Adrenal gland (tissue), 19 donors: ENCODE measurements at places on chromosomes 4 and X. TPM values are rescaled to one million over a fixed set of nuclear protein-coding genes. Genes with fewer than 3 reads are reported as not detected.

Gene F9
- not detected for polyA plus RNA-seq

Gene HSD17B11
- polyA plus RNA-seq = 40.9 TPM

Gene HCFC1
- 32.7 TPM for polyA plus RNA-seq

Gene TRIM61
- 1.5 TPM for polyA plus RNA-seq

Gene PRRG1
- 2.4 TPM for polyA plus RNA-seq

Gene DEFB131A
- polyA plus RNA-seq = not detected

Gene USP26
- not detected for polyA plus RNA-seq

Gene NFKB1
- 8.2 TPM for polyA plus RNA-seq

Gene OPRPN
- not detected for polyA plus RNA-seq

Gene SERTM2
- polyA plus RNA-seq = 0.11 TPM

Gene ARX
- polyA plus RNA-seq = not detected

Gene MID2
- 3.5 TPM for polyA plus RNA-seq

Gene AR
- 0.98 TPM for polyA plus RNA-seq

Gene LAS1L
- 41.2 TPM for polyA plus RNA-seq

Gene RPA4
- polyA plus RNA-seq = 0.07 TPM

Gene KLB
- 1.1 TPM for polyA plus RNA-seq

Gene XG
- 0.07 TPM for polyA plus RNA-seq

Gene DGKK
- 2.3 TPM for polyA plus RNA-seq

Gene SLC49A3
- 24.5 TPM for polyA plus RNA-seq

DNA sequence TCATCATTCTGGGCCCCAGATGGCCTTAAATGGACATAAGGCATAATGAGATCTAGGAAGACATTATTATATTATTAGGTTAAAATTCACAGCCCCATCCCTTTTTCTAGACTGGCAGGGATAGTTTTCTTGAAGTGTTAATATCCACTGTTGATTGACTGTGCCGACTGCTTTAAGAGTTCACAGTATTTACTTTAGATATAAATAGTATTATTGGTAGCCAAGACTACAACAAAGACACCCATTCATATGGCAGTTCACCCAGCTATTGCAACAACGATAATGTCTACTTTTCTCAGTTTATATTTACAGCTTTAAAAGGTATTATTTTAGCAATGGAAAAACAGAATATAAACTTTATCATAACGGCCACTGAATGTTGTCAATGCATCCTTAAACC lies 922.2 kb upstream of the POU3F4 start:
- no peak for DNase-seq

DNA sequence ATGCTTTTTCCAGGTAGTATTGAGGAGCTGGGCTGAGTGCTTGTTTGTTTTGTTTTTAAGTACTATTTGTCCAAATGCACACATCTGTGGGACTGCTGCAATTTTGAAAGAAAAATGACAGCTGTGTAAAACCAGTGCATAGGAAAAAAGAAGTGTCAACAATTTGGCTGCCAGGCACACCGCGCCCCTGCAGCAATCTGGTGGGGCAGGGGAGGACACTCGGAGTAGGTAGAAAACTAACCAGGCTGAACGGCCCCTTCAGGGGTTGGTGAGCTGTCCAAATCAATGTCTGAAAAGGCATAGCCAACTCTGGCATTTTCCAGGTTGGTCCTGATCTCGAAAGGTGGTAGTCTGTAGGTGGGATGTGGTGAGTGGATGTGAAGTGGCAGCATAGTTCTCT lies 1.1 kb downstream of the LDOC1 start:
- DNase-seq = no peak

GRCh38 chrX:54785901-54786300 lies 12.2 kb downstream of the ITIH6 start:
- peak; percentile 22 for DNase-seq

DNA sequence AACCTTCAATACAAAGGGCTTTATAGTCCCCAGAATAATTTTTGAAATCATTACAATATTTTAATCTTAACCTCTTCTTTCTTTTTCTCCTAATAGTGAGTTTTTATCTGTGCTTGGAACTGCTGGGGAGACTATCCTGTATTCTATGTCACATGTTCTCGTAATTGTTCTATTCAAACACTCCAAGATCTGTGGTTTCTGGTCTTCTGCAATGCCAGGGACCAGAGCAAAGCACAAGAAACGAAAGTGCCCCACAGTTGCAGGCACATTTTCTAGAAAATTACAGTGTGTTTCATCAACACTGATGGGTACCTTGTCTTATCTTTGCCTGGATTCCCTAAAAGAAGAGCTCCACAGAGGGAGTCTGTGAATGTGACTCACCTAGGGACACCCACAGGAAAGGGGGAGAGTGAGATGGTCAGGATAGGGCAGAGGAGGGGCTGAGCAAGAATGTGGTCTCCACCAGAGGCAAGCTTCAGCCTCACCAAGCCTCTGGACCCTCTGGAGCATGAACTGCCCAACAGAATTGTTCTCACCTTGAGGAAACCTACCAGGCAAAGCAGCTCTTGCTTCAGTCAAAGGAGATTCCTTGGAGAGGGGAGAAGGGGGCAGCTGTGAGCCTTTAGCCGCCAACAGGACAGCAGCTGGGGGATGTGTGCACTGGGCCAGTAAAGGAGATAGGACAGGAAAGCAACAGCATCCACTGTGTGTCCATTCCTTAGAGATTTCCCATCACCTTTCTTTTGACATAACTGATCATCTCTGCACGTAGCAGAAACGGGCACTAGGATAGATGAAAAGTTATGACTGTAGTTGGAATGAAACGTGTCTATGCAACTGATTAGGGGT lies 25.9 kb downstream of the UNC5C start:
- DNase-seq = no peak

DNA sequence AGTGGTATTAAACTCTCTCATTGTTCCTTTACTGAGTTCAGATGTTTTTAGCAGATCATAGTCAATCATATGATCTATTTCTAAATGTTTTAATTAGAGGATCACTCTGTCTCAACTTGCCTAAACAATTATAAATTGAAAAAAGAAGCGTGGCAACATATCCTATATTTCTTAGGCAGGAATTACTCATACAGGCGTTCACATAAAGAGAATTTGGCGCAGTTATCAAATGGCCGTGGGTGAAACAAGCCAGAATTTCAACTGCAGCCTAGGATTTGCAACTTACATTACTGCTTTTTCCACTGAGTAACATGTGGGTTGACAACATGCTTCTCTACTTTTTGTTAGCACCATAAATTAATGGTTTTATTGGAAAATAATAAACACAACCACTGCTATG lies 141.3 kb downstream of the CPE start:
- no peak for DNase-seq

DNA sequence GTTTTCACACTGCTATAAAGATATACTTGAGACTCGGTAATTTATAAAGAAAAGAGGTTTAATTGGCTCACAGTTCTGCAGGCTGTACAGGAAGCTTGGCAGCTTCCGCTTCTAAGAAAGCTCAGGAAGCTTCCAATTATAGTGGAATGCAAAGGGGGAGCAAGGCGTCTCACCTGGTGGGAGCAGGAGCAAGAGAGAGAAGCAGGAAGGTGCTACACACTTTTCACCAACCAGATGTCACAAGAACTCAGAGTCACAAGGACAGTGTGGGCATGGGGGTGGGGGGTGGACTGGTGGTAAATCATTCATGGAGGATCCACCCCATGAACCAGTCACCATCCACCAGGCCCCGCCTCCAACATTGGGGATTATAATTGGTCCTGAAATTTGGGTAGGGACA lies 22.8 kb downstream of the HMGB2 start:
- DNase-seq = no peak

GRCh38 chr4:151934766-151935165 lies 174.0 kb upstream of the GATB start:
- DNase-seq = no peak

DNA sequence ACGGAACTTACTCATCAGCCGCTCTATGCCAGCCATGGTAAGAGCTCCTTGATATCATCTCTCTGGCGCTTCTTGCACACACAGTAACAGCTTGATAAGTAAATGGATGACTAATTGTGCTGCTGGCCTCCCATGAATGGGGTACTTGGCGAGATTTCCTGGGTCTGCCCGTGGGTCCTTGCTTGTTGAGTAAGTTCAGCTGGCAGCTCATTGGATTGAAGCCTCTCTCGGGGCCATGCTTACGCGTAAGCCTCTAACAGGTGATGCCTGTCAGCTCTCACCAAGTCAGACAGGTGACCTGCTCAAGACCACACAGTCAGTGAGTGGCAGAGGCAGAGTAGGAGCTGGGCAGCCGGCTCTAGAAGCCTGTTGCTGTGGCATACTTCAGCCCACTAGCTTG lies 7.7 kb downstream of the NSG1 start:
- DNase-seq = peak; percentile 35

DNA sequence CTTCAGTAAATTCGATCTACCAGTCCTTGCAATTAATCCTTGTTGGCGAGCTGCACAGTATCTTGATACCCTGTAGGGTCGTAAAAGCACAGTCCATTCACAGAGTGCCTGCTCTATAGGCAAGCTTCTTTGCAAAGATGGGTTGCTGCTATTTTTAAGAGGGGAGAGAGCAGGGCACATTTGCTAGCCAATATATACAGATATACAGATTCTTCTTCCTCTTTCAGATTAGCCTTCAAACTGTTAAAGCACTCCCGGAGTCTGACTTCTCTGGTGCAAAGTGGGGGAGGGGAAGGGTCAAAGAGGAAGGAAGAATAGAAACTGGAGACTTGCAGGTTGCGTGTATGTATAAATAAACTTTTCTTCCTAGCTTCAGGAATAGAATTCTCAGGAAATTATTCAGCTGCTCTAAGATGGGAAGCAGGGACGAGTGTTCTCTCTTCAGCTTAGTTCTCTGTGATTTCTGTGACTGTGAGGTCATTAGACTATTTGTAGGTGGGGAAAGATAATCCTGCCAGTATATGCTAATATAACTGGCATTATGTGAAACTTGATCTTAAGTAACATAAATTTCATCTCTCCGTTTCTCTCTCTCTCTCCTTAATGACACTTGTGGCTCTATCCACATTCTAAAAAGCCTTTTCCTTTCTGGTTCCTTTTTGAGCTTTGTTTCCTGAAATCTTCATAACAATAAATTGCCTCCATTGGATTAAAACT lies at the start of gene CYSLTR1:
Gene CYSLTR1, minus strand, starts transcription at position 242 of the 717 bp plus-strand sequence. CDS start 53,865 bp downstream, outside the sequence.
- DNase-seq = no peak

DNA sequence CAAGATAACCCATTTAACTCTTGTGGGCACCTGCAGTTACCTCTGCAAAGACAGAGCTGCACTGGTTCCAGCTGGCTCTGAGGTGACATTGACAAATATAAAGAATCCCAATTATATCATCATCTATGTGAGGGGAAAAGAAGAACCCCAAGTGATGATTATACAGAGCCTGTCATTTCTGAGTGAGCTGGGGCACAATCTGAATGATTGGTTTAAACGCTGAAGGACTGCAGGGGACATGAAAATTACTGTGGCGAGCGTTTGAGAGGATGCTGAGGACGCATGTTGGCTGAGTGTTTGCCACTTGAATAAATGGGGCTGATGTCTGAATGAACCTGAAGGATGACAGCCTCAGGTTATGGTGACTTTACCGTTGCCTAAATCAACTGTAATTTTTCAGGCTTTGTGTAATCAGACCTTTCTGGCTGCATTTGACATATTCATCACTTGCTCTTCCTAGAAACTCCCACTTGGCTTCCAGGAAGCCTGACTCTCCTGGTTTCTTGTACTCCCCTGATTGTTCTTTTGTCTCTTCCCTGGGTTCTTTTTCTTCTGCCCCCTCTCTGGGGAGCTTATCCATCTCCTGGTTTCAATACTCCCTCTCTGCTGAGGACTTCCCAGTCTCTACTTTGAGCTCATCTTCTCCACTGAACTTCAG lies 4.1 kb upstream of the HSD17B10 start:
- DNase-seq = no peak

- DNase-seq = no peak
Measured at GRCh38 chr4:82745173-82745842, 53.3 kb downstream of the SCD5 start.

DNA sequence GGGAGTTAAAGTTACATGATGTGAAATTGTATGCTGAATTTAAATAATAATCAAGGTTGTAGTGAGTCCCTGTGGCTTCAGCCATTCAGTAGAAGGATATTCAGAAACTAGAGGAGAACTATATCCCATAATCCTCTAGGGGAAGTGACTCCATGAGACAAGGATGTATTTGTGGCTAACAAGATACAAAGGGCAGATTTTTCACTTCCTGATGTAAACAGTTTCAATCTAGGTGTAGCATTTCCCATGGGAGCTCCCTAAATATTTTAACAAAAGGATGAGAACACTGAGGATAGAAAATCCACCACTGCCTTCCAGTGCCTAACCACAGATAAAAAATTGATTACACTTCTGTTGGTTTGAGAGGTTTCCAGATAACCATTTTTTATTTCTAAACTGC lies 435.4 kb upstream of the TENM3 start:
- DNase-seq = no peak

DNA sequence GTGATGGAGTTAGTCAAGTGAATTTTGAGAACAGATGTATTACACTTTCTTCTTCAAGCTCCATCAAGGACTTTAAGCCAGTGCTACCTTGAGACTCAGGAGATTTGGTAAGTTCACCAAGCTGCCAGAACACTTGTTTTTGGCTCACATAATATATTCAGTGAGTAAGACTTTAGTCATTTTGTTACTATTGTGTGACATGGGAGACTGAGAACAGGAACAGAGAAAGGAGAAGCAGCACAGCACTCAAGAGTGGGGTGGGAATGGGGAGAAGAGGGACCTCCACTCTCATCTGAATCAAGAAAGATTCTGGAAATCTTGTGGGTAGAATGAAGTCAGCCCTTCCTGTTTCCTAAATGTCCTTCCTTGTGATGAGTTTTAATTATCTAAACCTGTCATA lies 87.3 kb upstream of the TET2 start:
- peak; percentile 6 for DNase-seq

GRCh38 chr4:113560579-113560978 lies 201.0 kb downstream of the CAMK2D start:
- no peak for DNase-seq

- no peak for DNase-seq
Measured at GRCh38 chr4:24002330-24002966, 112.6 kb upstream of the PPARGC1A start.

- DNase-seq = no peak
Measured at GRCh38 chrX:15299941-15300851, 15.2 kb downstream of the ASB11 start.

DNA sequence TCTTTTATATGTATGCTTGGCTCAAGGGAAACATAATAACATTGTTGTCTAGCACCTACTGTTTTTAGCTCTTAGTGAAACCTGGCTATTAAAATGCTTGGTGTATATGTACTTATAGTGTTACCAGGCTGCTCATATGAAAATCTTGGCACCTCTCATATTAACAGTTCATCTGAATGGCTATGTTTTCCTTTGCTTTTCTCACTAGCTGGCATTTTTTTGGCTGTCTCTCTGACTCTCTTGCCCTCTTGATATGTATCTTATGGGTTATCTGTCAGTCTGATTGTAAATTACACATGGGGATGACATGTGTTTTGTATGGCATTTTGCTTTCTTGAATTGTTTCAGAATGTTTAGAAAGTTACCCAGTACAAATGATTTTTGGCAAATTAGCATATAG lies 158.0 kb downstream of the ARHGAP24 start:
- DNase-seq = no peak

GRCh38 chr4:78625073-78625472 lies 73.5 kb downstream of the ANXA3 start:
- DNase-seq = no peak

GRCh38 chrX:9785254-9785943 lies 830 bp upstream of the SHROOM2 start:
- no peak for DNase-seq
